ENCODE measurements at places on chromosomes 11 and 22.

DNA sequence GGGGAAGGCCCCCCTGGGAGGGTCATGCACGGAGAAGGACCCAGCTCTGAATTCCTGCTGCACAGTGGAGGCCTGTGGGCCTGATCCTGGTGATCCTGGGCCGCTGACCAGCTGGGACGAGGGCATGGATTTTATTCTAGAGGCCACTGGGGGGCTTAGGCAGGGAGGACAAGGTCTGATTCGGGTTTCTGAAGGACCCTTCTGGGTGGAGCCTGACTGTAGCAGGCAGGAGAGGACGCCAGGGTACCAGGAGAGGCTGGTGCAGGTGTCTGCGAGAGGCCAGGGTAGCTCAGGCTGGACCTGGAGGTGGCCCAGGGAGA is 31.3 kb downstream of the MPPED1 start:
- no peak overlapping the region for H3K27ac ChIP-seq
- H3K36me3 ChIP-seq, result no peaks in the 10 kb centered on the region
- no peak overlapping the region for H3K4me3 ChIP-seq
- no peaks in the 10 kb centered on the region for H3K4me1 ChIP-seq
- DNase-seq, result peak; percentile 19

- H3K27me3 ChIP-seq, result no peaks in the 10 kb centered on the region
- H3K36me3 ChIP-seq, result peaks cover 3% of the 10 kb centered on the region
- no peak overlapping the region for H3K4me3 ChIP-seq
These were observed 16.6 kb downstream of the DERL3 start for GRCh38 chr22:23822101-23822671.

- H3K4me1 ChIP-seq, result no peaks in the 10 kb centered on the region
- H3K27ac ChIP-seq, result no peak overlapping the region
- no peak overlapping the region for H3K4me3 ChIP-seq
- H3K36me3 ChIP-seq, result no peaks in the 10 kb centered on the region
- no peaks in the 10 kb centered on the region for H3K27me3 ChIP-seq
- DNase-seq, result peak; percentile 45
These were observed 417.0 kb upstream of the DDI1 start for GRCh38 chr11:103619480-103619879.

GRCh38 chr11:88326099-88326498 is 11.4 kb downstream of the CTSC start:
- DNase-seq, result no peak
- H3K4me3 ChIP-seq, result no peak overlapping the region
- no peak overlapping the region for H3K27ac ChIP-seq
- H3K27me3 ChIP-seq, result no peaks in the 10 kb centered on the region

DNA sequence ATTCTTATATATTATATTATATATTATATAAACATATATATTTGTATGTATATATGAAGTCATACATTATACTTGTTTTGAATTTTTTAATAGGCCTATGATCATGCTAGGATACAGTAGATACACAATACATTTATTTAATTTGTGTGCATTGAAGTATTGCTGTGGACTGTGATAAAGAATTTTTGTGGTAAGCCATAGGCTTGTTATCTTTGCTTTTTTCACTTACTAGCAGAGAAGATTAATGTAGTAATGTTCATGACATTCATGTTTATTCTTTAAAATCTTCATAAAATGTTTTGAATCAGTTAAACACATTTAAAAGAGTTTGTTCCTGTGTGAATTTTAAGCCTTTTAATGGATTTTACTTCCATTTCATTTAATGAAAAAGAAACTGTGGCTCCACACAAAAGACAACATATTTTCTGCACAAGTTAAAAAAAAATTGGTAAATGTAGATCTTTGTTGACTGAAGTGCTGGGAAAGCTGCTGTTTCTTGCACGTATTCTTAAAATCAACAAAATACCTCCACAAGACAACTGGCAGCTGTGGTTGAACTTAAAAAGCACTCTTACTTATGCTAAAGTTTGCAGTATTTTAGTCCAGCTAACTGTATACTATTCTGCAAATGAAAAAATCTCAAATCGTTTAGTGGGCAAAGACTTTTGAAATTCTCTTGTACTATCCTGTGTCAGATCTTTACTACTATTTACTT is 156.2 kb downstream of the TMEM135 start:
- no peaks in the 10 kb centered on the region for H3K27me3 ChIP-seq
- H3K27ac ChIP-seq, result no peak overlapping the region
- no peaks in the 10 kb centered on the region for H3K36me3 ChIP-seq
- H3K4me3 ChIP-seq, result no peak overlapping the region
- H3K4me1 ChIP-seq, result no peaks in the 10 kb centered on the region

DNA sequence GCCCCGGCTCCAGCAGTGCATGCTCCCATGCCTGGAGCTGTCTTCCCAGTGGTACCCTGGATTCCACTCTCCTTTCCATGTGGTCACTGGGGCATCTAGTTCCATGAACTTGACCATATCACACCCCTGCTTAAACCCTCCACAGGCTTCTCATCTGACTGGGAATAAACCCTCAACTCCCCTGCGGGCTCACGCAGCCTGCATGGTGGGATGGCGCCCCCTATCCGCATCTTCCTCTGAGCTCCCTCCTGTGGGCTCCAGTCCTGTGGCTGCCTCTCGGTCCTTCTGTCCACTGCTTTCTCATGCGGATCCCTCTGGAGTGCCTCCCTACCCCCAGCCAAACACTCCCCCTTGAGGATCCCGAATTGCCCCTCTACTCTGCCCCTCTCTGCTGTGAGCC is 41.4 kb upstream of the TTLL12 start:
- peak; percentile 45 for DNase-seq
- 0 out of 2 replicates have a peak, but pooled peaks cover 8% of the 10 kb centered on the region for H3K4me1 ChIP-seq
- no peak overlapping the region for H3K27ac ChIP-seq

- no peak overlapping the region for H3K27ac ChIP-seq
- peak; percentile 21 for DNase-seq
- no peaks in the 10 kb centered on the region for H3K27me3 ChIP-seq
- peaks cover 31% of the 10 kb centered on the region for H3K4me1 ChIP-seq
- no peak overlapping the region for H3K4me3 ChIP-seq
- H3K36me3 ChIP-seq, result peaks cover 1% of the 10 kb centered on the region
These were observed 67.3 kb downstream of the RNF169 start for GRCh38 chr11:74815966-74816365.

- no peak for DNase-seq
- no peak overlapping the region for H3K4me3 ChIP-seq
- H3K27me3 ChIP-seq, result no peaks in the 10 kb centered on the region
- H3K36me3 ChIP-seq, result no peaks in the 10 kb centered on the region
These were observed 241.2 kb upstream of the NARS2 start for GRCh38 chr11:78815831-78816230.

DNA sequence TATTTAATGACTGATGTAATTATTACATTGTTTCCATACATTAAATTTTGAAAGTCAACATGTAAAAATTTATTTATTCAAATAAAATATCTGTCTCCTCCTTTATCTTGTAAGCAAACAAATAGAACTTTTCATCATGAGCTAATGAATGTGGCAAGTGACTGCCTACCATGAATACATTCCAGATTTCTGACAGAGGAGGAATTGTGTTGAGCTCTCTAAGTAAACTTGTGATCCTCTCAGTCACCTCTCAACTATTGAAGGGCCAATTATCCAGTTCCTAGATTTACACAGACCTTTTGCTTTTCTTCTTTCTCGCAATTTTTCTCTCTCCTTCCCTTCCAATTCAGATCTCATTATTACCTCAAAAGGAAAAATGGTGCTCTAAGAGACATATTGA is 21.5 kb downstream of the PRRG4 start:
- H3K27ac ChIP-seq, result no peak overlapping the region
- DNase-seq, result no peak
- no peaks in the 10 kb centered on the region for H3K36me3 ChIP-seq
- H3K4me3 ChIP-seq, result no peak overlapping the region

GRCh38 chr11:7846003-7846402 is 49.3 kb upstream of the OR5P2 start:
- no peak for DNase-seq
- H3K27ac ChIP-seq, result no peak overlapping the region
- no peaks in the 10 kb centered on the region for H3K36me3 ChIP-seq
- no peak overlapping the region for H3K4me3 ChIP-seq

DNA sequence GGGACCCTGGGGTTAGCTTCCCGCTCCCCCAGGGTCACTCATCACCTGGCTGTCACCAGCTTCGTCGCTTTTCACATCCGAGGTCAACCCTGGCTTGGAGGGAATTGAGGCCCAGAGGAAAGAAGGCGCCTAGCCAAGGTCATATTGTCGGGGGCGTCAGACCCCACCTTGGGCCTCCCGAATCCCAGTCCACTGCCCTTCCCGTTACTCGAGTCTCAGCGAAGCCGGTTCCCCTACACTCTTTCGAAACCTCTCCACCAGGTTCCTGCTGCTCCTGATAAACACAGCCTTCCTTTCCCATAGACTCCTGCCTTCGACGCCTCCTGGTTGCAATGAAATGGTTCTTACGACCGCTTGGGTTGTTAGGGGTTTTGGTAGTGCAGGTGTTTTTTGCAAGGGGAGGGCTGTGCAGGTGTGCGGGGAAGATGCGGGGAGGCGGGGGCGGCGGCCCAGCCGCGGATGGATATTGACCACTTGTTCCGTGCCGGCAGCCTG is 642 bp downstream of the NAA40 start:
- H3K27ac ChIP-seq, result peak overlapping the region; percentile 98
- H3K27me3 ChIP-seq, result no peaks in the 10 kb centered on the region
- H3K4me1 ChIP-seq, result no peaks in the 10 kb centered on the region
- H3K36me3 ChIP-seq, result no peaks in the 10 kb centered on the region
- DNase-seq, result peak; percentile 41

GRCh38 chr11:10302744-10303557 is 1.9 kb upstream of the ADM start:
- 0 out of 2 replicates have a peak, but pooled peaks cover 2% of the 10 kb centered on the region for H3K36me3 ChIP-seq
- peak overlapping the region; percentile 64 for H3K4me3 ChIP-seq
- peak overlapping the region; percentile 81 for H3K27ac ChIP-seq
- H3K27me3 ChIP-seq, result no peaks in the 10 kb centered on the region
- peak; percentile 83 for DNase-seq

- peak overlapping the region; percentile 87 for H3K27ac ChIP-seq
- H3K4me3 ChIP-seq, result peak overlapping the region; percentile 96
- H3K27me3 ChIP-seq, result no peaks in the 10 kb centered on the region
- H3K4me1 ChIP-seq, result peaks cover 23% of the 10 kb centered on the region
These were observed 805 bp upstream of the QSER1 start for GRCh38 chr11:32891657-32892354.

DNA sequence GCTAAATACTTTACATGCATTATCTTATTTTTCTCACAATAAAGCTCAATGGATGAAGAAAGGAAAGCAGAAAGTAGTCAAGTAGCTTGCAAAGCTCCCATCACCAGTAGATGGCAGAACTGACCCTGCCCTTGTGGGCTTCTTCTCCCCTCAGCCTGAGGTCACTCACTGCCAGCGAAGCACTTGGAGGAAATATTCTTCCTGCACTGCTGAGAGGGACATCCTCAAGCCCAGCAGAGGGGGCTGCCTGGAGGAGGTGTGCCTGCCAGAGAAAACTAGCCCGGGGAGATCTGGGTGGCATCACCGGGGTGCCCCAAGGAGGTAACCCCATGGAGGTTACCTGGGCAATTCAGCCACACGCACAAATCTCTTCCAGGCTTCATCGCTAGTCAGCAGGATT is 6.6 kb downstream of the APOL4 start:
- H3K4me1 ChIP-seq, result no peaks in the 10 kb centered on the region
- no peaks in the 10 kb centered on the region for H3K27me3 ChIP-seq
- H3K27ac ChIP-seq, result no peak overlapping the region
- H3K36me3 ChIP-seq, result no peaks in the 10 kb centered on the region
- DNase-seq, result peak; percentile 72
- no peak overlapping the region for H3K4me3 ChIP-seq

GRCh38 chr11:61498767-61499341 is 9.7 kb upstream of the LRRC10B start:
- no peak overlapping the region for H3K4me3 ChIP-seq
- H3K27ac ChIP-seq, result no peak overlapping the region
- H3K4me1 ChIP-seq, result no peaks in the 10 kb centered on the region
- H3K27me3 ChIP-seq, result no peaks in the 10 kb centered on the region

DNA sequence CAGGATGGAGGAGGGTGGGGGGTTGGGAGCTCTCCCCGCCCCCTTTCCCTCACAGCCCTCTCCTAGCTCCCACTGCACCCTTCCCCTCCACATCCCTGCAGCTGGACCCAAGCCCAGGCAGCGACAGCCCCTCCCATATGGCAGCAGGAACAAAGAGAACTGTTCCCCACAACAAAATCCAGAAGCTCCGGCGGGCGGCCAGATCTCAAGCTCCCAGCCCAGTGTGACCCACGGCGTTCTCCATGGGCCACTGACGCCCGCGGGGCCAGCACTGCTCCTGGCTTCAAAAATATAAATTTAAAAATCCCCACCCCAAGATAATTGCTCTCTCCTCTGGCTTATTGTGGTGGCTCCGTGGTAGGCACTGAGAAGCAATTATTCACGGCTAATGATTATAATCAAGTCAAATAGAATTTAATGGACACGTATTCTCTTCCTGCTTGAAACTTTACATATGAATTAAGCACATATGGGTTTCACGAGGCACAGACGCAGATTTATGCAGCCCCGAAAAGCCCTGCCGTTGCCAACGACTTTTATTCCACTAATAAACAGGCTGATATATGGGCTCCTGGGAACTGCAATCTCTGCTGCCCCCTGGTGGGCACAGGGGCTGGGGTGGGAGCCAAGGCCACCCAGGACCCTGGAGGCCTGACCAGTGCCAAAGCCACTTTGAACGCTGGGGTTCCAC is 17.5 kb downstream of the MACROD1 start:
- H3K36me3 ChIP-seq, result no peaks in the 10 kb centered on the region
- no peak overlapping the region for H3K4me3 ChIP-seq
- H3K4me1 ChIP-seq, result no peaks in the 10 kb centered on the region

GRCh38 chr11:39630365-39630764 is 1829.1 kb downstream of the LRRC4C start:
- DNase-seq, result no peak
- no peaks in the 10 kb centered on the region for H3K36me3 ChIP-seq
- no peak overlapping the region for H3K27ac ChIP-seq
- no peaks in the 10 kb centered on the region for H3K4me1 ChIP-seq
- H3K27me3 ChIP-seq, result no peaks in the 10 kb centered on the region

DNA sequence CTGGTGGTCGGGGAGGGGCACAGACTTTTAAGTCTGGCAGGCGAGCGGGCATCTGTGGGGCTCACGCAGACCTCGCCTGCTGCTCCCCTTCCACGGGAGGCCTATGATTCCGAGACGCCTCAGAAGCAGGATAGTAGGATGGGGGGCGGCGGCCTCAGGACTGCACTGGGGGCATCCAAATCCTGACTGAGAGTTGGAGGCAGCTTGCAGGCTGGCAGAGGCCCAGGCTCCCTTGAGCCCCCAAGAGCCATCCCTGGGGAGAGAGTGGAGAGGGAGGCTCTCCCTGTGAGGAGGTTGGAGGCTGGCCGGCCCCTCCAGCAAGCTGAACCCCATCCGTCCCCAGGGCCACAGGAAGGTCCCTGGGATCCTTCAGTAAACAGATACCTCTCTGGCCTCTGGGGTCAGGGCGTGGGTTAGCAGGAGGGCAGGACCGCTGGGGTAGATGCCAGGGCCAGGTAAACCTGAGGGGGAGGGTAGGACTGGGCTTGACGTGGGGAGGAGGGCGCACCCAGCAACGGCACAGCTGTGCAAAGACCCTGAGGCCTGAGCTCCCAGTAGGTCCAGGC is 33.3 kb downstream of the SBF1 start:
- DNase-seq, result no peak
- no peak overlapping the region for H3K4me3 ChIP-seq
- no peaks in the 10 kb centered on the region for H3K36me3 ChIP-seq
- H3K4me1 ChIP-seq, result no peaks in the 10 kb centered on the region
- H3K27ac ChIP-seq, result peak overlapping the region; percentile 69

- peaks cover under 1% of the 10 kb centered on the region for H3K4me1 ChIP-seq
- H3K36me3 ChIP-seq, result no peaks in the 10 kb centered on the region
- H3K4me3 ChIP-seq, result no peak overlapping the region
- no peak overlapping the region for H3K27ac ChIP-seq
- no peaks in the 10 kb centered on the region for H3K27me3 ChIP-seq
These were observed 160.6 kb downstream of the TMEM135 start for GRCh38 chr11:87198266-87198881.
